ENCODE measurements at places on chromosomes 16 and 17. TPM values are rescaled to one million over a fixed set of nuclear protein-coding genes. Genes with fewer than 3 reads are reported as not detected.

Gene C16orf82
- not detected for total RNA-seq

Gene CCL4
- total RNA-seq: not detected

Gene ENPP7
- total RNA-seq: 2.2 TPM

Gene SMPD3
- not detected for total RNA-seq

Gene KRT12
- 0.07 TPM for total RNA-seq

Gene PSMC5
- total RNA-seq: 35.3 TPM

Gene CORO7
- 5.9 TPM for total RNA-seq

Gene AHSP
- total RNA-seq: not detected

DNA sequence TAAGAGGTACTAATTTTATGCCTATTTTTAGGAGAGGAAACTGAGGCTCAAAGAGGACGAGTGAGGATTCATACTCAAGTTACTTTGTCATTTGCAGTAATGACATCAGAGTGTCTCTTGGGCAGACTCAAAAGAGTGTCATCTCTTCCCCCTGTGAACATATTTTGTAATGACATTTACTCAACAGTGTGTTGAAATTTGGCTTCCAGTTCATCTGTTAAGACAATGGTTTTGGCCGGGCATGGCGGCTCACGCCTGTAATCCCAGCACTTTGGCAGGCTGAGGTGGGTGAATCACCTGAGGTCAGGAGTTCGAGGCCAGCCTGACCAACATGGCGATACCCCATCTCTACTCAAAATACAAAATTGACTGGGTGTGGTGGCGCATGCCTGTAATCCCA, 28.9 kb downstream of the WFDC1 start:
- H3K36me3 ChIP-seq: no peaks in the 10 kb centered on the region
- H3K4me3 ChIP-seq: no peak overlapping the region
- peaks cover 29% of the 10 kb centered on the region for H3K27me3 ChIP-seq
- DNase-seq: no peak
- H3K4me1 ChIP-seq: no peaks in the 10 kb centered on the region

GRCh38 chr16:85611444-85612190, 1.5 kb upstream of the GSE1 start:
- peaks cover 5% of the 10 kb centered on the region for H3K36me3 ChIP-seq
- DNase-seq: peak; percentile 67
- H3K27me3 ChIP-seq: no peaks in the 10 kb centered on the region
- peak overlapping the region; percentile 84 for H3K27ac ChIP-seq

DNA sequence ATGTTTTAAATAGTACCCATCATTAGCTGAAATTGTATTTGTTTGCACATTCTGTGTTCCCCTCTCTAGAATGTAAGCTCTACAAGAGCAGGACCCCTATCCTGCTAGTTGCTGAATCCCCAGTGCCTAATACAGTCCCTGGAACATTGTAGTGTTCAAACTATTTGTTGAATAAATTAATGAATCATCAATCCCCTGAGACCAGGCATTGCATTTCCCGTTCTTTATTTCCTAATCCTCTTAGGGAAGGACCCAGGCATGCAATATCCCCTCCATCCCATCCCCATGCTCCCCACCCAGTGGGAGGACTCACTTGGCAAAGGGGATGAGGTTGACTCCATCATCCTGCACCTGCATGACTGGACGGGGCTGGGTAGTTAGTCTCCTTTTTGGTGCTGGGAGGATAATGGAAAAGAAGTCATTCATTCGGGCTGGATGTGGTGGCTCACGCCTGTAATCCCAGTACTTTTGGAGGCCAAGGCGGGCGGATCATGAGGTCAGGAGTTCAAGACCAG, 3.2 kb downstream of the INCA1 start:
- no peak overlapping the region for H3K27ac ChIP-seq
- no peaks in the 10 kb centered on the region for H3K27me3 ChIP-seq
- peaks cover 16% of the 10 kb centered on the region for H3K4me1 ChIP-seq
- no peaks in the 10 kb centered on the region for H3K36me3 ChIP-seq
- no peak overlapping the region for H3K4me3 ChIP-seq

DNA sequence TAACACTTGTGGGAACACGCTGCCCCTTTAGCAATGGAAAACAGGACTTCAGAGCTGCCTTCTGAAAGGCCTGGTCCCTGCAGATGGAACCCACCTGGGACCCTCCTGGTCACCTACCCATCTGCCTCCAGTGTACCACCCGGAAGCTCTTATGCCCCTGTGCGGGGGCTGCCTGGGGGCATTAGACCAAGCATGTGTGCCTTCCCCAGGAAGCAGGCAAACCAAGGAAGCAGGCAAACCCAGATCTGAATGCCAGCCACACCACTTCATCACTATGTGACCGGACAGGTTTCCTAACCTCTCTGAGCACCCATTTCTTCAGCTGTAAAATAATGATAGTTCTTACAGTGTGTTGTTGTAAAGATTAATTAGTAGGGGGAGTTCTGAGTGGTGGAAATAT, 20.8 kb upstream of the LRRC37A3 start:
- H3K4me3 ChIP-seq: no peak overlapping the region
- no peak overlapping the region for H3K27ac ChIP-seq
- no peak for DNase-seq
- H3K4me1 ChIP-seq: peaks cover 9% of the 10 kb centered on the region

DNA sequence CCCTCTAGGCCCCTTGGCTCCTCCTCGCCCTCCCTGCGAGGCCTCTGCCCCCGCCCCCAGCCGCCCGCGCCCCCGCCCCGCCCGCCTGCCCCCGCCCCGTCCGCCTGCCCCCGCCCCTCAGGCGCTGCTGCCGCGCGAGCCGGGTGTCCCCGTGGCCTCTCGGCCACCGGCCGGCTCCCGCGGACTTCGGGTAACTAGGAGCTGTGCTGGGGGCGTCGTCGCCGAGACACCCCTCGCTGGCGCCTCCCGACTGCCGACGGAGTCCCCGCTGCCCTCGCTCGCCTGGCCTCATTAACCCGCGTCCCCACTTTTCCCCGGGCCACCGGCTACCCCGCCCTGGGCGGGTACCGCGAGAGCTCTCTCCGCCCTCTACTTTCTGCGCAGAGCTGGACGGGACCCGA, at the start of gene TLCD1:
Gene TLCD1, minus strand, starts transcription at position 8 of the 401 bp plus-strand sequence. CDS start 136 bp downstream, outside the sequence.
- peak within 1 kb of the TSS; percentile 87 for H3K4me3 ChIP-seq
- peak within 1 kb of the TSS; percentile 88 for H3K27ac ChIP-seq
- H3K27me3 ChIP-seq: no peaks in the 10 kb centered on the region
- H3K4me1 ChIP-seq: peaks cover 60% of the 10 kb centered on the region
- DNase-seq: peak; percentile 48
- peaks cover 32% of the 10 kb centered on the region for H3K36me3 ChIP-seq

DNA sequence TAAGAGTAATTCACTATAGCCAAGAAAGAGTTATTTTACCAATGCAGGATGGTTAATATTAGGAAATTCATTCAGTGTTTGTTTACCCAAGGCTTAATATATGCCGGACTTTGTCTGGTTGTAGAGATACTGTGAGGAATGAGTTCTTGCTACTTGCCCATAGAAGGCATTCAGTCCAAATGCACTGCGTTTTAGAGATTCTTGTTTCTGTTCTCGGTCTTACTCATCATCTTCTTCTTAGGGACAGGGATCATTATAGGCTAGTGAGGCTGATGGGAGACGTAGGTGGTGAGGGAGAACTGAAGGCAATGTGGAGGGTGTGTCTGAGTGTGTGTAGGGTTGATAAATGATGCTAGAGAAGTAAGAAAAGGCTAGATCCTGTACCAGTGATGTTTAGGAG, 90.7 kb downstream of the OR1D5 start:
- H3K4me1 ChIP-seq: peaks cover 21% of the 10 kb centered on the region
- peak; percentile 33 for DNase-seq
- H3K27ac ChIP-seq: no peak overlapping the region
- no peak overlapping the region for H3K4me3 ChIP-seq

DNA sequence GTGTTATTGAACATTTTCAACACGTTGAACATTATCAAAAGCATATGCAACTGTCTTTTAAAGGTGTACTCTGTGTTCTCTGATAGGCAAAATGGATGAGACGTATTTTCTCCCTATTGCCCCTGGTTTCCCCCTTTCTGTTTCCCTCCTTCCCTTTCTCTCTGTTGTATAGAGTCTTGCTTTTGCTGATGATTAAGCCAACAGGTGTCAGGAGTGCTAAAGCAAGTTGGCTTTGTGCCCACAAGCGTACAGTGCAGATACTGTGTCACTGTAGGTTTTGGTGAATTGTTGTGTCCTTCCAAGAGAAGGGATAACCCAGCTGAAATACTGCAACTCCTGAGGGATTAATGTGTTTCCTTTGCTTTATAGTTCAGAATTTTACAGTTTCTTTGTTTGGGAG, 74.4 kb downstream of the COX10 start:
- H3K4me1 ChIP-seq: peaks cover 2% of the 10 kb centered on the region
- no peak overlapping the region for H3K4me3 ChIP-seq
- no peak overlapping the region for H3K27ac ChIP-seq
- DNase-seq: no peak
- H3K27me3 ChIP-seq: no peaks in the 10 kb centered on the region

- H3K36me3 ChIP-seq: no peaks in the 10 kb centered on the region
- peak overlapping the region; percentile 87 for H3K4me3 ChIP-seq
- no peaks in the 10 kb centered on the region for H3K27me3 ChIP-seq
- no peak overlapping the region for H3K27ac ChIP-seq
- H3K4me1 ChIP-seq: peaks cover 60% of the 10 kb centered on the region
Observed at GRCh38 chr16:426115-426905, 861 bp downstream of the RAB11FIP3 start.

- H3K4me1 ChIP-seq: no peaks in the 10 kb centered on the region
- H3K36me3 ChIP-seq: no peaks in the 10 kb centered on the region
- no peak overlapping the region for H3K27ac ChIP-seq
- DNase-seq: no peak
- H3K27me3 ChIP-seq: 0 out of 2 replicates have a peak, but pooled peaks cover 2% of the 10 kb centered on the region
Observed at GRCh38 chr17:15278380-15278779, 13.3 kb upstream of the PMP22 start.

GRCh38 chr17:12646761-12647422, 18.8 kb upstream of the MYOCD start:
- H3K4me3 ChIP-seq: no peak overlapping the region
- H3K4me1 ChIP-seq: 0 out of 2 replicates have a peak, but pooled peaks cover 4% of the 10 kb centered on the region
- no peak overlapping the region for H3K27ac ChIP-seq
- H3K27me3 ChIP-seq: no peaks in the 10 kb centered on the region
- H3K36me3 ChIP-seq: no peaks in the 10 kb centered on the region
- DNase-seq: no peak

DNA sequence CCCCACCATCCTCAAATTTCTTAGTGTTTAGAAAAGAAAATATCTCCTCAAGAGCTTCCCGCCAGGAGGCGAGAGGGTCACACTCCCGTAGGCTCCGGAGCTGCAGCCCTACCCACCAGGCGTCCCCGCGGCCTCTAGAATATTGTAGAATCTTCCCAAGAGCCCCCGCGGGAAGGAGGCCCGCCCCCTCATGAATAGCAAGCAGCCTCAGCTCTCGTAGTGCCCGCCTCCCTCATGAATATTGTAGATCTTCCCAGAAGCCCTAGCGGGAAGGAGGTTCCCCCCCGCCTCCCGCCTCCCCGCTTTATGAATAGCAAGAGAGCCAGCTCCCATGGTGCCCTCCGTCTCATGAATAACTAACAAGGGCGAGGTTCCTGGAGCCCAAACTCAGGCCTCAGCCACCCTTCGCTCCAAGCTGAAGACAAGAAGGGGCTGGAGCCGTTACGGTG, at the start of gene FBXO47:
Gene FBXO47, minus strand, starts transcription at position 114 of the 449 bp plus-strand sequence. CDS start 4,378 bp downstream, outside the sequence.
- H3K4me3 ChIP-seq: no peak within 1 kb of the TSS
- no peaks in the 10 kb centered on the region for H3K27me3 ChIP-seq
- H3K36me3 ChIP-seq: no peaks in the 10 kb centered on the region
- H3K27ac ChIP-seq: no peak within 1 kb of the TSS

DNA sequence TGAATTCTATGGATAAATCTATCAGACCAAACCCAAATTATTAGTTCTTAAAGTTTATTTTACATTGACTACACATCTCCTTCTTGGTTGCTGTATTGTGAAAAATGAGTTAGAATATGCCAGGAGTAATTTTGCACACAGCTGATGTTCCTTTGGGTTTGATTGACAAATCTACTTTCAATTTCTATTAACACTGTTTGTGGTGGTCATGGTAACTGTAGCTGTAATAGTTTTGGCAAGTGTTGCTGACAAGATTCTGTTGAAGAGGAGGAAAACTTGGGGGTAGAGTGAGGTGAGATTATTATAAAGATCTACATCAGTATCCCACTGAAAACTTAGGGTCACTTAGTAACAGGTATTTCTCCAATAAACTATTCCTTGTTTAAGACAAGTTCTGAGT, 30.3 kb downstream of the MRTFB start:
- H3K4me3 ChIP-seq: no peak overlapping the region
- H3K36me3 ChIP-seq: no peaks in the 10 kb centered on the region
- no peak overlapping the region for H3K27ac ChIP-seq
- no peak for DNase-seq

- DNase-seq: no peak
- H3K27me3 ChIP-seq: no peaks in the 10 kb centered on the region
- H3K27ac ChIP-seq: no peak overlapping the region
- peaks cover 46% of the 10 kb centered on the region for H3K36me3 ChIP-seq
Observed at GRCh38 chr16:81588326-81589081, 143.9 kb downstream of the CMIP start.

GRCh38 chr17:17141860-17142552, 64.1 kb downstream of the PLD6 start:
- H3K27me3 ChIP-seq: no peaks in the 10 kb centered on the region
- no peak overlapping the region for H3K4me3 ChIP-seq
- DNase-seq: no peak
- H3K4me1 ChIP-seq: no peaks in the 10 kb centered on the region
- H3K27ac ChIP-seq: no peak overlapping the region

GRCh38 chr17:45372325-45372869, 55.6 kb upstream of the MAP3K14 start:
- peak overlapping the region; percentile 66 for H3K27ac ChIP-seq
- no peaks in the 10 kb centered on the region for H3K27me3 ChIP-seq
- H3K4me1 ChIP-seq: peaks cover 50% of the 10 kb centered on the region
- no peak for DNase-seq
- no peaks in the 10 kb centered on the region for H3K36me3 ChIP-seq
- peak overlapping the region; percentile 76 for H3K4me3 ChIP-seq

GRCh38 chr16:2596747-2597559, 59.1 kb downstream of the PDPK1 start:
- no peak for DNase-seq
- H3K27me3 ChIP-seq: no peaks in the 10 kb centered on the region
- no peak overlapping the region for H3K4me3 ChIP-seq
- no peak overlapping the region for H3K27ac ChIP-seq

GRCh38 chr16:88906535-88907105, 40.2 kb upstream of the PABPN1L start:
- DNase-seq: no peak
- peaks cover 3% of the 10 kb centered on the region for H3K4me1 ChIP-seq
- no peaks in the 10 kb centered on the region for H3K36me3 ChIP-seq
- H3K27me3 ChIP-seq: peaks cover 95% of the 10 kb centered on the region

GRCh38 chr17:12659500-12659899, 6.2 kb upstream of the MYOCD start:
- no peak overlapping the region for H3K27ac ChIP-seq
- H3K4me1 ChIP-seq: no peaks in the 10 kb centered on the region
- no peaks in the 10 kb centered on the region for H3K36me3 ChIP-seq
- H3K4me3 ChIP-seq: no peak overlapping the region
